RWPE2 (cell line): ENCODE measurements at places on chromosomes 12 and 14.
A peak's percentile ranks its signal among the peaks of the same experiment; 100 is the strongest.

DNA sequence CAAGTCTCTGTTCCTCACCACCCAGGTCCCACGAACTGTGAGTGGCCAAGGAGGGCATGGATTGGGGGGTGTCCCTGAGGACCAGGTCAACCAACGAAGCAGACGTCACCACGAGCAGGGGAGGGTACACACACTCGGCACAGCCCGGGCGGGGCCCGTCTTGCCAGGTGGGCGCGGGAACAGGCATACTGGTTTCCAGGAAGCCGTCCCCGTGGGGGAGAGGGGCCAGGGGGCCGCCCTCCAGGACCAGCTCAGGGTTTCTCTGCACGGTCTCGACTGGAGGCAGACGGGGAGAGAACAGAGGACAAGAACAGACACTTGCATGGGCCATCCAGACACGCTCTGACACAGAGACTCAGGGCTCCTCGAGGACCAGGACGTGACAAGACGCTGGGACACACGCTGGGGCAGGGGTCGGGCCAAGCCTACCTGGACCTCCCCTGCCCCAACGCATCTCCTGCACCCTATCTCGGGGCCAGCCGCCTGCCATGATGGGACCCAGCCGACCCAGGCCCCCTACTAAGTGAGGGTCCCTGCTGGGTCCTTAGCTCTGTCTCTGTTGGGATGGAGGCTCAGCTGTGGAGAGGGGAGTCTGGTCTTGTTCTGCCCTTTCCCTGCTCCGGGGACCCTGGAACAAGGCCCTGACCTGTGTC is 11.3 kb downstream of the ARL6IP4 start:
- no peak overlapping the region for H3K27ac ChIP-seq
- no peak for DNase-seq
- H3K27me3 ChIP-seq, result no peaks in the 10 kb centered on the region
- H3K36me3 ChIP-seq, result no peaks in the 10 kb centered on the region
- no peak overlapping the region for H3K4me3 ChIP-seq

DNA sequence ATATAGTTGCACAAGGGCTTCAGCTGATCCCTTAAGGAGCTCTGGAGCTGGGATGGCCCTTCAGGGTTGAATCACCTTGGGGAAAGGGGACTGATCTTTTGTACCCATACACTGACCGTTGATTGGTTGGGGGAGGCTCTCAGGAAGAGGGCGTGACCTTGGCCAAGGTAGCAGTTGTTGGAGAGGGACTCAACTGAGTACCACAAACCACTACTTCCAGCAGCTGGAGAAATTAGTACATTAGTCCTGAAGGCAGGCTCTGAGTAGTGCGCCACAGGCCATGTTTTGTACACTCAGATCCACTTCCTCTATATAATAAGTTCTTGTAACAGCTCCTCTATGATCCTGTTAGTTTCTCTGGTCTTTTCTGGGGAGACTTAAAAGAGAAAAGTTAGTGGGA is 317.6 kb downstream of the CCDC91 start:
- no peaks in the 10 kb centered on the region for H3K36me3 ChIP-seq
- H3K27ac ChIP-seq, result no peak overlapping the region
- no peaks in the 10 kb centered on the region for H3K27me3 ChIP-seq
- DNase-seq, result no peak
- no peak overlapping the region for H3K4me3 ChIP-seq

DNA sequence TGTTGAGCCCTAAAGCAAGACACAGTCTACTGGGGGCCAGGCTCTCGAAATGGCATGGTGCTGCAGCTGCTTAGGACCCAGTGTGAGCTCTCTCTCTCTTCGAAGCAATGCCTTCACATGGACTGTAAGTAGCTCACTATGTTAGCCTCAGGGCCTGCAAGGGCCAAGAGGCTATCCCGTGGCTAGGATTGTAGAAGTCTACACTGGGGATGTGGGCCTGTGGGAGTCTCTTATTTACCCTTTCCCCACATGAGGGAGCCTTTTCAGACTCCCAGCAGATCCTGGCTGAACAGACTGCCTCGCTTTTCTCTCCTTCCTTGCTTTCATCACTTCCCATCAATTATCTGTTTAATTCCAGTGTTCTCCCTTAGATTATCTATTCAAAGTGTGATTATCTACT is 101.4 kb downstream of the GPR65 start:
- no peak for DNase-seq
- H3K27ac ChIP-seq, result no peak overlapping the region
- no peaks in the 10 kb centered on the region for H3K36me3 ChIP-seq
- H3K4me3 ChIP-seq, result no peak overlapping the region
- no peaks in the 10 kb centered on the region for H3K4me1 ChIP-seq
- H3K27me3 ChIP-seq, result no peaks in the 10 kb centered on the region

DNA sequence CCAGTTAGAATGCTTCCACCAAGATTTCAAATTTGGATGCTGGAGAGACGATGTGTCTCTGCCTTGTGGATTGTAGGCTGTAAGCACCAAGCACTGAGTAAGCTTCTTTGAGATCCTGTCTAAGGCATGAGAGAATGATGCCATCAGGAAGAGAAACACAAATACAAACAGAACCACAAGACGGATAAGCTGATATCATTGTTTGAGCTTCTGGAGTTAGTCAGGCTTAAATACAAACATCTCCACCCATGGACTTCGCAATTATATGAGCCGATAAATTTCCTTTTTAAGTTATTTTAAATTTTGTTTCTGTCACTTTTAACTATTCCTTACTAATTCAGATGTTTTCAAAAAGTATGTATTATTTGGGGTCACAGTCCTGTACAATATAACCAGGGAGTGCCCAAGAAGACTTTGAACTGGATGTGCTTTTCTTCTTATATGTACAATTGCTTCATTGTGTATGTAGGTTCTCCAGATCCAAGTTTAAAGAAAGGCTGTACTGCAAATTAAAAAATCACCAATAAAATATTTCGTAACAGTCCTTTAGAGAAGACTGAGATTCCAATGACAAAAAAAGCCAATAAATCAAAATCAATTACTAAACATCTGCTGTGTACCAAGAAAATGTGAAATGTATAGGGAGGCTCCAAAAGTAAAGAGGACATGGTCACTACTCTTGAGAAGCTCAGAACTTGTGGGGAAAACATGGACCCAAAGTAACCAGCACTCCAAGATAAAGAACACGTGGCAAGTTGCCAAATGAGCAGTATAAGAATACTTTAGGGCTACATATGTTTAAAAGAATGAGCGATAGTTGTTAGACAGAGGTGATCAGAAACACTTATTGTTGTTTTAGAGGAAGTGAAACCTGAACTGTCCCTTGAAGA is 274.1 kb downstream of the ADAMTS20 start:
- H3K27ac ChIP-seq, result no peak overlapping the region
- no peaks in the 10 kb centered on the region for H3K36me3 ChIP-seq
- peaks cover 8% of the 10 kb centered on the region for H3K4me1 ChIP-seq
- no peaks in the 10 kb centered on the region for H3K27me3 ChIP-seq
- DNase-seq, result no peak

- H3K27me3 ChIP-seq, result no peaks in the 10 kb centered on the region
- no peak for DNase-seq
- peak overlapping the region; percentile 47 for H3K4me3 ChIP-seq
Observed at GRCh38 chr14:90815572-90815821, 733 bp downstream of the TTC7B start.

DNA sequence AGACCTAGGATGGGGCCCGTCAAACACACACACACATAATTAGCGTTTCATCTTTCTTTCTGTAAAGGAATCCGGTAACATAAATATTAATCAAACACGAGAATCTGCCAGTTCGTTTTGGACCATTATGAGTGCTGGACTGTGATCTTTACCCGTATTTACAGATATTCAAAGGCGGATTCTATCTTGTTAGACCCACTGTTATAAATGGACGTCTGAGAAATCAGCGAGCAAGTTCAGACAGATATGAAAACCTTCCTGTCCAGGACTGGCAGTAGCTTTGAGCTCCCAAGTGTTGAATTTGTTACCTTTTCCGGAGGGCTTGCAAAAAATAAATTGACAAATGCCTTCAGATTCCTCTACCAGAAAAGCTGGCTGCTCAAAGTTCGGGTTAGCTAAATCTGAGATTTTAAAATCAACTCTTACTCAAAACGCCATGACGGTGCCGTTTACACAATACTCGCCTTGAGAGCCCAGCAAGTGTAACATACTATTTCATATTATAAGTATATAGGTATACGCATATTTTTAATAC is 27.6 kb downstream of the BCL11B start:
- no peak for DNase-seq

GRCh38 chr14:33894339-33894738 is 56.5 kb downstream of the EGLN3 start:
- no peaks in the 10 kb centered on the region for H3K4me1 ChIP-seq
- H3K36me3 ChIP-seq, result no peaks in the 10 kb centered on the region
- no peak overlapping the region for H3K4me3 ChIP-seq
- no peak for DNase-seq
- no peak overlapping the region for H3K27ac ChIP-seq
- H3K27me3 ChIP-seq, result no peaks in the 10 kb centered on the region

DNA sequence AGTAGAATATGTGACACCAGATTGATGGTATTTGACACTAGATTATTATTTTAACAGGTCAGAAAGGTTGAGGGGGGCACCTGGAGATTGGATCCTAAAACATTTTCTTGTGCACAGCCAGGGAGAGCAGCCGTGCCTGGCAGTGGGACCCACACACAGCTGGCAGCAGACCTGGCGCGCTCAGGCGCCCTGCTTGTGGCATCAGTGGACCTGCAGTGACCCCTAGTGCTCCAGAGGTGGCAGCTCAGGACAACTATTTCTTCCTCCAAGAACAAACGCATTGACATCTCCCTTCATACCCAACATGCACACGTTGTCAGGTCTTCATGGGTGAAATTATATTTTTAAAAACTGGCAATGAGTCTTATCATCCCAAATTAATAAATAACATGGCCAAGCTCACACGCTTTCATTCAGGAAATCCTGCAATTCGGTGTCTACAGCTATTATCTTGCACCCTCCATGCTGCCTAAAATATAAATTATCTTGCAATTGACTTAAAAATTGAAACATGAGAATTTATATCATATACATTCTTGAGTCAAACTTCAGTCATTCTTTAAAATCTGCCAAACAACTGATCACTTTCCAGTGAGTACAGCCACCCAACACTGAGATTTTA is 7.7 kb upstream of the TMEM132D start:
- H3K4me3 ChIP-seq, result no peak overlapping the region
- H3K27ac ChIP-seq, result no peak overlapping the region
- no peaks in the 10 kb centered on the region for H3K27me3 ChIP-seq

GRCh38 chr14:79989990-79990389 is 221.3 kb downstream of the DIO2 start:
- no peaks in the 10 kb centered on the region for H3K4me1 ChIP-seq
- H3K27me3 ChIP-seq, result no peaks in the 10 kb centered on the region
- no peak overlapping the region for H3K4me3 ChIP-seq
- no peak overlapping the region for H3K27ac ChIP-seq

- no peak overlapping the region for H3K27ac ChIP-seq
- no peak overlapping the region for H3K4me3 ChIP-seq
- H3K4me1 ChIP-seq, result no peaks in the 10 kb centered on the region
- DNase-seq, result peak; percentile 76
- no peaks in the 10 kb centered on the region for H3K36me3 ChIP-seq
- H3K27me3 ChIP-seq, result peaks cover 8% of the 10 kb centered on the region
Observed at GRCh38 chr14:92690171-92691011, 58.0 kb downstream of the LGMN start.

GRCh38 chr12:74646831-74647230 is 109.2 kb downstream of the ATXN7L3B start:
- no peaks in the 10 kb centered on the region for H3K4me1 ChIP-seq
- no peaks in the 10 kb centered on the region for H3K27me3 ChIP-seq
- DNase-seq, result no peak
- no peak overlapping the region for H3K4me3 ChIP-seq
- H3K36me3 ChIP-seq, result no peaks in the 10 kb centered on the region

- no peaks in the 10 kb centered on the region for H3K27me3 ChIP-seq
- peak overlapping the region; percentile 94 for H3K27ac ChIP-seq
- peaks cover 4% of the 10 kb centered on the region for H3K36me3 ChIP-seq
- peak; percentile 87 for DNase-seq
- H3K4me3 ChIP-seq, result no peak overlapping the region
- H3K4me1 ChIP-seq, result peaks cover 48% of the 10 kb centered on the region
Observed at GRCh38 chr14:103127861-103128598, 4.8 kb downstream of the TNFAIP2 start.

DNA sequence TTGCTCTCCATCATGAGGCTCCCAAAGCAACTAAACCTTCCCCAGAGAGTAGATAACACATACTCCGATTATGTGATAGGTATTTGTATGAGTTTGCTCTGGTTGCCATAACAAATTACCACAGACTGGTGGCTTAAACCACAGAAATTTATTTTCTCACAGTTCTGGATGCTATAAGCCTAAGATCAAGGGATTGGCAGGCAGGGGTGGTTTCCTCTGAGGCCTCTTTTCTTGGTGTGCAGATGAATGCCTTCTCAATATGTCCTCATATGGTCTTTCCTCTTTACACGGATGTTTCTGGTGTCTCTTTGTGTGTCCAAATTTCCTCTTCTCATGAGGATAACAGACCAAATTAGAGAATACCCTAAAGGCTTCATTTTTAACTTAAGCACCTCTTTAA is 285.8 kb upstream of the GRIP1 start:
- DNase-seq, result no peak
- no peak overlapping the region for H3K27ac ChIP-seq

DNA sequence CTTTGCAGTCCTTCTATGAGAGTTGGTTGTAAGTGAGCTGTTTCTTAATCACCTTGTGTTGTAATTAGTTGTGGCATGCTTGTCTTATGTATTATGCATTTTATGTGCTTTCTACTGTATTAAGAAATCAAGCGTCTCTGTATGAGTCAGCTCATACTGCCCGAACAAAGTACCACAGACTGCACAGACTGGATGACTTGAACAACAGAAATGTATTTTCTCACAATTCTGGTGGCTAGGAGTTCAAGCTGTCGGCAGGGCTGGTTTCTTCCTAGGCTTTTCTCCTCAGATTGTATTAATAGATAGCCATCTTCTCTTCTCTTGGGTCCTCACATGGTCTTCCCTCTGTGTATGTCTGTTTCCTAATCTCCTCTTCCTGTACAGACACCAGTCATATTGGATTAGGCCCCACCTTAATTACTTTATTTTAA is 77.7 kb downstream of the FLRT2 start:
- DNase-seq, result no peak
- H3K27ac ChIP-seq, result peak overlapping the region; percentile 92
- no peak overlapping the region for H3K4me3 ChIP-seq

DNA sequence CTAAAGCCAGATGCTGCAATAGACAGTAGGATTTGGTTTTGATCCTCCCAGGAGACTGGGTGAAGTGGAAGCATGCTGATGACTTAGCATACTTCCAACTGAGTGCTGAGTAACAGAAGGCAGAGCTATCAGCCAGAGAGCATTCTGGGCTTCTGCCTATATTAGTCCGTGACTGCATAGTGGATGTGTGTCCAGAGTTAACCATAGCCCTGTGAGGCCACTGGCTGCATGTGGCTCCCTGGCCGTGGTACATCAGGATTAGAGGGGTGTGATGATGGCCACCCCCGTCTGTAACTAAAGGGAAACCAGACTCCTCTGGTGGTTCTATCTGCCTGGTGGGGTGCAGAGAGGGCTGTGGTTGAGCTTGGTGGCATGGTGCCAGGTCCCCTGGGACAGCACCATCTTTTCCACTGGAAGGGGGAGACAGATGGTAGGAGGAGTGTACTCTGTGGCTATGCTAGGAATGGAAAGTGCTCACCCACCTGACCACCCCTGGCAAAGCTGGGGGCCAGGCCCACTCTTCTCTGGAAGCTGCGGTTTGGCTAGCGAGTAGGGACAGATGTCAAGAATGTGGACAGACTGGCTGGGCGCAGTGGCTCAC is 27.4 kb downstream of the ABCD4 start:
- no peaks in the 10 kb centered on the region for H3K27me3 ChIP-seq
- peaks cover 10% of the 10 kb centered on the region for H3K4me1 ChIP-seq
- no peak overlapping the region for H3K27ac ChIP-seq
- H3K4me3 ChIP-seq, result no peak overlapping the region
